ENCODE measurements at places on chromosomes 3 and 15. TPM values are rescaled to one million over a fixed set of nuclear protein-coding genes. Genes with fewer than 3 reads are reported as not detected.

- DNase-seq: no peak
These were observed 441.9 kb downstream of the ZIC1 start for GRCh38 chr3:147851062-147851461.

DNA sequence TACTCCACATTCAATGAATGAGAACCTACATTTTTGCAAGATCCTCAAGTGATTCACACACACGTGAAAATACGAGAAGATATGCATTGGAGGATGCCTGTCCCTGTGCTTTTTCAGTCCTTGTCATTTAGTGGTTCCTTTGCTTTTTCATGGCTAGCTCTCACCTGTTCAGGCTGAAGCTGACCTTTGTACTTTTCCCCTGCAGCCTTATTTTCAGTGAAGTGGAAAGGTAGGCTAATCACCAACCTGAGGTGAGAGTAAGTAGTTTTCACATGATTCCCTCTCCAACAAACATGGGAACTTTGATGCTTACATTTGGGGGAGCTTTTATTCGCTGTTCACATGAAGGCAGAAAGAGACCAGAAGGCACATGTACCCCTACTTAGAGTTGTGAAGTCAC is 8.3 kb downstream of the ITPR1 start:
- DNase-seq: no peak

- no peak for DNase-seq
These were observed 79.9 kb upstream of the CADPS start for GRCh38 chr3:62955126-62955525.

The SCG3 gene
- total RNA-seq: not detected

DNA sequence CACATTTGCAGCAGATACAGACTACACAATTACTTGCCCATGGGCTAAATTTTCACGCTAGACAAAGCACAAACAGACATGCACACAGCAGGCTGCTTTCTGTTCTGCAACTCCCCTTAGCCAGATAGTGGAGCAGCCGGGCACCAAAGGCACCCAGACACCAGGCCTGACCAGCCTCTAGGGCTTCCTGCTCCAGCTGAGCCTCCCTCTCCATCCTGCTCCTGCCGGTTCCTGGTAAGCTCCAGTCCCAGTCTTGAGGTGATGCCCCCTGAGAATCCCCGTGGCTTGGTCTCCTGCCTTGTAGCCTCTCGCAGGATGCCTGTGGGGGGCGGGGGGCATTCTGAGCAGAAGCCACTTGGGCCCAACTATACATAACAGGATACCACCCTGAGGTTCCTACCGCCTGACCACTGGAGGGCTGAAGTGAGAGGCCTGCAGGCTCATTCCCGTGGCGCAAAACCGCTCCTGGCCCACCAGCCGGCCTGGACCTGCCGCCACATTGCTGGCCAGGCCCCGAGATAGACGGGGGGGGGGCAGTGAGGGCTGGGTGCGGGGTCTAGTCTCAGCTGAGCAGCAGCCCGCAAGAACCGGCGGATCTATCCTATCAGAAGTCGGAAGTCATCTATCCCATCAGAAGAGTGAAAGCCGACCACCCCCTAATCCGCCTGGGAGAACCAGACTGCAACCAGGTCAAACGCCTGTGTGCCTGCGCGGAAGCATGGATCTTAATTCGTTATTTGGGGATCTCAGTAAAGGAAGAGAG is 3.9 kb downstream of the FOXL2 start:
- no peak for DNase-seq

GRCh38 chr3:124773351-124774326 is 43.4 kb downstream of the UMPS start:
- DNase-seq: no peak

DNA sequence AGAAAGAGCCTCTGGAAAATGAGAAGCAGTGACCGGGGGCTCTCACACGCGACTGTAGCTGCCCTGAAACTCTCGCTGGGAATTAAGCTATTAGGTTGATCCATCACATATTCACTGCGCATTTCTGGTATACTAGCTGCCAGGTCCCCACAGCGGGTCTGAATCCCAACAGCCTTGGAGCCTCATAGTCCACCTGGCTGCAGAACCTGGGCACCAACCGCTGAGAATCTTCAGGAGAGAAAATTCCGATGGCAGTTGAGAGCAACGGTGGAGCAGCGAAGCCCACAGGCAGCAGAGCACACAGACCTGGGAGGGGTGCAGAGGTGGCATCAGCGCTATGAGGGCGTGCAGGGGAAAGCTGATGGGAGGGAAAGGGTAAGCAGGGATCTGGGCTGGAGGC is 75.1 kb downstream of the FAM174B start:
- DNase-seq: no peak

The VIPR1 gene
- 6.6 TPM for total RNA-seq

DNA sequence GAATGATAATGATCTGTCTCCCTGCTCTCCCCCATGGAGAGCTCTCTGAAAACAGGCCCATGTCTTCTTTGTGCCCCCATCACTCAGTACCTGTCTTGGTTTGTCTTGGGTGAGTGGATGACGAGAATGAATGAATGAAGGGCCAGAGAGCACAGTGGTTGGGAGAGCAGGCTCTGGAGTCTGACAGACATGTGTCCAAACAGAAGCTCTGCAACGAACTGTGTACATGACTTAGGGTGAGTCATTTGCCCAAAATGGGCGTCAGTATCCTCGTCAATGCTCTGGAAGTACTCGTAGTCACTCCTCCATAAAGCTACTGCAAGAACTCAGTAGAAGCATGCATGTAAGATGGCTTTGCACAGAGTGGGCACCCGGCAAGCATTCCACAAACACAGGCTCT is 170.2 kb upstream of the TLE3 start:
- DNase-seq: no peak

- DNase-seq: no peak
These were observed 172.6 kb upstream of the TNIK start for GRCh38 chr3:171632766-171633165.

GRCh38 chr3:51538115-51538458 is 432 bp upstream of the RAD54L2 start:
- peak; percentile 32 for DNase-seq

Data from activated CD4-positive, alpha-beta T cell treated with anti-CD3 and anti-CD28 coated beads for 36 hours (primary cell).